ENCODE measurements at places on chromosomes 1 and 21.

DNA sequence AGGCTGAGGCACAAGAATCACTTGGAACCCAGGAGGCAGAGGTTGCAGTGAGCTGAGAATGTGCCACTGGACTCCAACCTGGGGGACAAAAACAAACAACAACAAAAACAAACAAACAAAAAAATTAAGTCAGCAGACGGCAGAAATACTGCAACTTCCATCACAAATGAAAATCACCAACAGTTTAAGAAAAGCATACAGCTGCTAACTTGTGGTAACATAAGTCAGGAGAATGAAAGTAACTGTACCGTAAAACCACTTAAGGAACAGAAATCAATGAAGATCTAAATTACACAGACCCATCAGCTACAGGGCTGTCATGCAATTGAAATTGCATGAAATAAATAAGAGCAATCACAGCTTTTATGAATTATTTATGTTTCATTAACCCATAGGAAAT is 25.0 kb downstream of the MCOLN2 start:
- no peak for DNase-seq

DNA sequence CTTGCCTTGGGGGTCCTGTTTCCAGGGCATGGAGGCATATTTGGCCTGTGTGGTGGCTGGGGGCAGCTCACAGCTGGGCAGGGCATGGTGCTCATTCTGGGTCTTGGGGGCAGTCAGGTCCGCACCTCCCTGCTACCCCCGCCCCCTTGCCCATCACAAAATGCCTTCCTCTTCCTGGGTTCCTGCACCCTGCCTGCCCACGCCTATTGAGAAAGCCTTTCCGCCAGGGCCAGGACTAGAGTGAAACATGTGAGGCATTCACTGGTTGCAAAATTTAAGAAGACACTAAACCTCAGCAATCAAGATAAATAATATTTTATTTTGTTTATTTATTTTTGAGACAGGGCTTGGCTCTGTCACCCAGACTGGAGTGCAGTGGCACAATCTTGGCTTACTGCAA is 19.7 kb downstream of the PTAFR start:
- DNase-seq: no peak

DNA sequence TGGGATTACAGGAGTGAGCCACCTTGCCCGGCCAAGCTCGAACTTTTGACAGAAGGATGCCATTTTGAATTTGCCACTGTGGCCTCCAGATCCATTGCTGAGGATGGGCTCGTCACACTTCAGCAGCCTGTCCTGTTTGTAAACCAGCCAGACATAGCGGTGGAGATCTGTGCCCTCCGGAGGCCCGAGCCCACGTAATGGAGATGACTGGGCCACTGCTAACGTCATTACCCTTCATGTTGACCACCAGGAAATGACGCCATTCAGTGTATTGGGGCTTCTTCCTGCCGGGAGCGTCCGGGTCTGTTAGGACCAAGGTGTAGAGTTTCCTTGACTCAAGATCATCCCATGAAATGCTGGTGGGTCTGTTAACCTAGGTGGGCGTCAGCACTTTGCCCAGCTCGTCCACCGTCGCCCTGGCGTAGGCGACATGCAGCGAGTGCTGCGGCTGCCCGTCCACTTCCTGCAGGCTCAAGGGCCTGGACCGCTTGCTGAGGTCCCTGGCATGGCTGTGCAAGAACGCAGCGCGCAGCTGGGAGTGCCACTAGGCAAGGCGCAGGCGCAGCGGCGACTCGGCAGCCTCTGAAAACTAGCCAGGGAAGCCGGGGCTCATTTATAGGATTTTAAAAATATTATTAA is 40.8 kb downstream of the PTPRC start:
- DNase-seq: no peak

DNA sequence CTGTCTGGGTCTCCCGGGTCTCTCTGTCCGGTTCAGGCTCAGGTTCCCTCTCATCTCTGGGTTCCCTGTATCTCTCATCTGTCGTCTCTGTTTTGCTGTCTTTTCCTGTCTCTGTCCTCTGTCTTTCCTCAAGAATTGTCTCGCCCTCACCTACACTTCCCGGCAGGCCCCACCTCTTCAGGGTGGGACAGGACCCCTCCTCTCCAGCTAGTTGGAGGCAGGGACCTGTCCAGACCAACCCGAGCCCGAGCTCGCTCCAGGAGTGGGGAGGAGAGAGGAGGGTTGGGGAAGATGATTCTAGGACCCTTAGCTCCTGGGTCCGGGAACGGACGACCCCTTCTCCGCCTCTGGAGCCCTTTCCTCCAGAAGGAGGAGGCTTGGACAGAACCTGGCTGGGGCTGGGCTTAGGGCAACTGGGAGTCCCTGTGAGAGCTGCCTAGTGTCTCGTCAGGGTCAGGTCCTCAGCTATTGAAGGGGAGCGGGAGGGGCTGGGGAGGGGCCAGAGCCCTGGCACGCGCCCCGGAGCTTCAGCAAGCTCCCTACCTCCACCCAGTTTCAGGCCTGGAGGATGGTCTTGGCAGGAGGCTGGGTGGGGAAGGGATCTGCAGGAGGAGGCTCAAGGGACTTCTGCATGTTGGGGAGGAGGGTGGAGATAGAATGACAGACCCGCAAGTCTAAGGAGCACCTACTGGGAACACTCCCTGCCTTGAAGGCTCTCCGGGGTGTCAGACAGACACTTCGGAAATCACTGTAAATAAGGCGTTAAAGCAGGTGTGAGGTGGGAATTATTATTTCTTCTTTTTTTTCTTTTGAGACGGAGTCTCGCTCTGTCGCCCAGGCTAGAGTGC is 26.3 kb upstream of the EPB41 start:
- DNase-seq: no peak

- DNase-seq: no peak
Observed at GRCh38 chr1:106498238-106498637, 558.2 kb upstream of the PRMT6 start.

GRCh38 chr1:3553166-3553939 is 58.0 kb downstream of the MEGF6 start:
- DNase-seq: no peak

DNA sequence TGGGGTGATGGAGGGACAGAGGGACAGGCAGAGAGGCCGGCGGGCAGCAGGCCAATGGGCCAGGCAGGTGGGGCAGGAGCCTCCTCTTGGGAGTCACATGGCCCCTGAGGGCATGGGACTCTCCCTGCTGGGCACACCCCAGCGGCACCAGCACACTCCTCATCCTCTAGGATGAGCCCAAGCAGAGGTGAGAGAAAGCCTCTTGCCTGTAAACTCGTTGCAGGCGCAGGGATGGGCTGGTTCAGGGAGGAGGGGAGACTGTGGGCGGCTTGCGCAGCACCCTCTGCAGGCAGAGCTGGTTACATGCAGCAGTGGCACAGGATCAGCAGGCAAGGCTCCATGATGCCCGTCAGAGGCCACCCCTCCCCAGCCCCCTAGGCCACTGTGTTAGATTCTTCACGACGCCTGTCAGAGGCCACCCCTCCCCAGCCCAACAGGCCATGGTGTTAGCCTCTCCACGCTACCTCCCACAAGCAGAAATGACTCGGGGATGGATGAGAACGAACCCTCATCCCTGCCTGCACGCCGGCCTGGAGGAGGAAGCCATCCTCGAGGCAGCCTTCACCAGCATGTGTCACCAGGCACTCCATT is 209.7 kb upstream of the VAMP3 start:
- DNase-seq: peak; percentile 62

- DNase-seq: peak; percentile 4
Observed at GRCh38 chr1:184597650-184598357, 156.9 kb downstream of the EDEM3 start.

DNA sequence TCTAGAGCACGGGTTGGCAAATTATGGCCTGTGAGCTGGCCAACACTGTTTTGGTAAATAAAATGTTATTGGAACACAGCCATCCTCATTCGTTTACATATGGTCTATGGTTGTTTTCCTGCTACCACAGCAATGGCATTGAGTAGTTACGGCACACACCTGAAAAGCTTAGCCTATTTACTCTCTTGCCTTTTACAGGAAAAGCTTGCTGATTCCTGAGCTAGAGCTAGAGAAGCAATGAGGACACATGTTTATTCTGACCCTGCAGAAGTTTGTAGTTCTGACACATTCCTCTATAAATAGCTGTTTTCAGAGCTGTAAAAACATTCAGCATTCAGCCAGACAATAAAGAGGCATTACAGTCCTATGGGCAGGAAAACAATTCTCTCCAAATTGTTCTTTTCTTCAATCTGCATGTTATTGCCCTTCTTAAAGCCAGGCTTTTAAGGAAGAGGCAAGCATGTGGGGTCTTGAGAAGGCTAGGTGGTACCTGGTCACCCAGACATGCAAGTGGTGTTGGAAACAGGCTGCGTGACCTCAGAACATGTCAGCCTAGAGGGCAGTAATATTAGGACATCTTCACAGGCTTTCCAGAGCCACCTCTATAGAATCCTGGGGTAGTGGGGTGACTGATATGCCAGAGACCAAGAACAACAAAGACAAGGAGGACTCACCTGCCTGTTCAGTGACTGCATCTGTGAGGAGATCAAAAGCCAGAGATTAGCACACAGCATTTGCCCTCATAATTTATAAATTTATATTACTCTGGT is 1.6 kb downstream of the FCRL2 start:
- DNase-seq: no peak

GRCh38 chr1:154865442-154866256 is 4.4 kb downstream of the KCNN3 start:
- no peak for DNase-seq

GRCh38 chr1:115911294-115911693 is 65.0 kb upstream of the SLC22A15 start:
- DNase-seq: no peak

- no peak for DNase-seq
Observed at GRCh38 chr1:52925571-52926005, 1.5 kb upstream of the SCP2 start.

- no peak for DNase-seq
Observed at GRCh38 chr1:155466617-155466972, 96.0 kb downstream of the ASH1L start.

GRCh38 chr1:111961773-111962565 is 27.5 kb downstream of the KCND3 start:
- DNase-seq: no peak

DNA sequence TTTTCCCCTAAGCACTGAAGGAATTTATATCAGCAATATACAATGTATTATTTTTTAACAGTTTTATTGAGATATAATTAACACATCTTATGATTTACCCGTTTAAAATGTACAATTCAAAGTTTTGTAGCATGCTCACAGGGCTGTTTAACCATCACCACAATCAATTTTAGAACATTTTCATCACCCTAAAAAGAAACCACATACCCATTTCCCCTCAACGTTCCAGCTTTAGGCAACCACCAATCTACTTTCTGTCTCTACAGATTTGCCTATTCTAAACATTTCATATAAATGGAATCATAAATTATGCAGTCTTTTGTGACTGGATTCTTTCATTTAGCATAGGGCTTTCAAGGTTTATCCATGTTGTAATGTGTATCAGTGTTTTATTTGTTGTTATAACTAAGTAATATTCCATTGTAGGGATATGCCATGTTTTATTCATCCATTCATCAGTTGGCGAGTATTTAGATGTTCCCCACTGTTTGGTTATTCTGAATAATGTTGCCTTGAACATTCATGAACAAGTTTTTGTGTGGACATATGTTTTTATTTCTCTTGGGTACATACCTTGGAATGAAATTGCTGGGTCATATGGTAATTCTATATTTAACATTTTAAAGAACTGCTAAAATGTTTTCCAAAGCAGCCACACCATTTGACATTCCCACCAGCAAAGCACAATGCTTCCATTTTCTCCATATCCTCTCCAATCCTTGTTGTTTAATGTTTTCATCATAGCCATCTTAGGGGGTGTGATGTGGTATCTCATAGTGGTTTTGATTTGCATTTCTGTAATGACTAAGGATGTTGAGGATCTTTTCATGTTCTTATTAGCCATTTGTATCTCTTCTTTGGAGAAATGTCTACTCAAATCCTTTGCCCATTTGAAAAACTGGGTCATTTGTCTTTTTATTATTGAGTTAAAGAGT is 188.5 kb downstream of the TM2D1 start:
- DNase-seq: no peak

- DNase-seq: no peak
Observed at GRCh38 chr1:228393268-228393701, 13.3 kb downstream of the TRIM11 start.

- no peak for DNase-seq
Observed at GRCh38 chr1:229984992-229985612, 81.9 kb upstream of the GALNT2 start.

GRCh38 chr21:45926281-45926680 is 55.3 kb upstream of the COL6A1 start:
- no peak for DNase-seq

GRCh38 chr1:19764848-19765247 is 34.9 kb downstream of the TMCO4 start:
- no peak for DNase-seq

GRCh38 chr1:156645056-156645455 is 3.1 kb downstream of the BCAN start:
- DNase-seq: no peak

GRCh38 chr1:81467383-81467782 is 333.4 kb upstream of the ADGRL2 start:
- DNase-seq: no peak

DNA sequence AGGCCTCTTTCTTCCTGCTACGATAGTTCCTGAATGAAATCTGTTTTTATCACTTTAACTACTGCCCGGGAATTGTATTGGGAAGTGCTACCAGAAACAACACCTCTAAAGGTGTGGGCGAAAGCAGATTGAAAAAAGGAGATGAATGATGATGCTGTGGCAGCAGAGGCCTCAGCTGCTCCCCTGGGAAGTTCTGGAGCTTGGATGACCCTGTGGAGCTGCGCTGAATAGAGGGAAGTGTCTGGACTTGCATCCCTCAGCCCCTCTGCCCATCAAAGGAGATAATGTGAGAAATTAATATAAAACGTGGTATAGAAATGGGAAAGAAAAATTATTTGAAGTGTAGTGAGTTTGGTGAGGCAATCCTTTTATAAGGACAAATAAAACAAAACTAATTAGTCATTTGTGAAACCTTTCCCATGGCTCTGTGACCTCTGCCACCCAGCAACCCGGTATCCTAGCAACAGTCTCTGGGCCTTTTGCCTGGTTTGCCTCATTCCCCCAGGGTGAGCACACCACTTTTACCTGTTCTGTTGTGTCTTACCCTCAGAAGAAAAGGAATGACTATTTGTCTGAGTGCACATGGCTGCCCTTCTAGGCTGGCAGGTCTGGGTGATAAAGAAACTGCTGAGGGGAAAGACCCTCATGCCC is 21.3 kb downstream of the OVAAL start:
- DNase-seq: no peak

DNA sequence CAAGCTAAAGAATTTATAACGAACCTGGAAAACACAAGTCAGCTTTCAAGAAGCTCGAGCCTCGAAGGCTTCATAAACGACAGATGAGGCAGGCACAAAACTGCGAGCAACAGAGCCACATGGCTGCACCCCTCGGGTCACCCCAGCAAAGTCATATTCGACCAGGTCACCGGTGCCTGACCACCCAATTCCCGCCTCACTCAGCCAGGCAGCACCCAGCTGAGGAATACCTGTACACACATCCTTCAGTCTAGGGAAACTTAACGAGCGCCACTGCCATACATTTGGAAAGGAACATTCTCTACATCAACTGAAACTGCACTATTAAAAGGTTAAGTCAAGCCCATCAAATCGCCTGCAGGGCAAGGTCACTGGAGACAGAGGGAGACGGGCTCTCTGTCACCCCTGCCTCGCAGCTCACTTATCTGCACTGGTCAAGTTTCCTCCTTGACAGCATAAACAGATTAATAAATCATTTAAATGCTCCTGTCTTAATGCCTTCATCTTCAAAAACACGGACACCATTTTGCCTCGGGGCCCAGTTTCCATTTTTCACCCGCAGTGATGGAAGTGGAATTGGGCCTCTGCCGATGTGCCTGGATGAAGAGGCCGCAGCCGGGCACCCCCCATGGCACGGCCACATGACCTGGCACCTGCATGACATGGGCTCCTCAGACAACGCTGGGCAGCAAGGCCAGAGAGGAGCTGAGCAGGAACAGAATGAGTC is 20.6 kb downstream of the NPHP4 start:
- no peak for DNase-seq

All from SK-N-DZ (cell line).